ENCODE measurements at places on chromosomes 1 and 21. TPM values are rescaled to one million over a fixed set of nuclear protein-coding genes. Genes with fewer than 3 reads are reported as not detected.

The WNT2B gene
- total RNA-seq: 0.37 TPM

The PDE4B gene
- 9.4 TPM for total RNA-seq

The ETNK2 gene
- total RNA-seq: 19.1 TPM

The ZNF684 gene
- total RNA-seq: 6.1 TPM

The PTGFR gene
- total RNA-seq: 0.12 TPM

The GBP7 gene
- not detected for total RNA-seq

The LCK gene
- not detected for total RNA-seq

The RRP15 gene
- 5.8 TPM for total RNA-seq

The ZNF436 gene
- 20.8 TPM for total RNA-seq

The RCSD1 gene
- not detected for total RNA-seq

The SLAMF1 gene
- not detected for total RNA-seq

The CELA2B gene
- not detected for total RNA-seq

The PNRC2 gene
- total RNA-seq: 85.8 TPM

The TRIM67 gene
- not detected for total RNA-seq

The BCAR3 gene
- total RNA-seq: 21.8 TPM

The SH2D1B gene
- 0.06 TPM for total RNA-seq

The CCSAP gene
- total RNA-seq: 10.3 TPM

The RGL1 gene
- 14.9 TPM for total RNA-seq

The SHE gene
- not detected for total RNA-seq

The ANKRD34A gene
- total RNA-seq: 0.70 TPM

The HAPLN2 gene
- not detected for total RNA-seq

The SETSIP gene
- not detected for total RNA-seq

The PAQR6 gene
- 1.0 TPM for total RNA-seq

The CFAP126 gene
- total RNA-seq: not detected

The EFHD2 gene
- 33.5 TPM for total RNA-seq

The LCE1B gene
- total RNA-seq: not detected

The HUNK gene
- 1.5 TPM for total RNA-seq

The LORICRIN gene
- total RNA-seq: not detected

The SPRR1B gene
- total RNA-seq: not detected

The TACSTD2 gene
- total RNA-seq: not detected

The GBP5 gene
- total RNA-seq: 0.25 TPM

The C8B gene
- total RNA-seq: not detected

The IL6R gene
- 6.6 TPM for total RNA-seq

The WDTC1 gene
- total RNA-seq: 12.4 TPM

The LAX1 gene
- not detected for total RNA-seq

The PTPN14 gene
- 6.2 TPM for total RNA-seq

The ANKRD65 gene
- total RNA-seq: not detected

The PYCR2 gene
- 37.2 TPM for total RNA-seq

The GFI1 gene
- total RNA-seq: 0.17 TPM

The UBE2U gene
- total RNA-seq: 0.17 TPM

The VHLL gene
- total RNA-seq: not detected

The SYTL1 gene
- total RNA-seq: 1.0 TPM

The CCDC185 gene
- not detected for total RNA-seq

The TENT5C gene
- 0.76 TPM for total RNA-seq

The RGS13 gene
- total RNA-seq: not detected

The MFSD2A gene
- total RNA-seq: 9.5 TPM

The LIPI gene
- total RNA-seq: not detected

The TCP10L gene
- not detected for total RNA-seq

The NEXN gene
- total RNA-seq: 2.4 TPM

The DNALI1 gene
- total RNA-seq: 0.64 TPM

The ZNF593OS gene
- not detected for total RNA-seq

The OR10Z1 gene
- not detected for total RNA-seq

Data from H4 (cell line).